Stimulated activated CD4-positive, alpha-beta T cell treated with anti-CD3 and anti-CD28 coated beads, TNF-alpha, amount 100 ng/mL, for 4 hours (primary cell): ENCODE measurements at places on chromosomes 4 and X.

GRCh38 chr4:171650543-171650942 lies 162.7 kb upstream of the GALNTL6 start:
- no peak for DNase-seq

GRCh38 chr4:128917781-128918180 lies 108.3 kb downstream of the JADE1 start:
- no peak for DNase-seq

DNA sequence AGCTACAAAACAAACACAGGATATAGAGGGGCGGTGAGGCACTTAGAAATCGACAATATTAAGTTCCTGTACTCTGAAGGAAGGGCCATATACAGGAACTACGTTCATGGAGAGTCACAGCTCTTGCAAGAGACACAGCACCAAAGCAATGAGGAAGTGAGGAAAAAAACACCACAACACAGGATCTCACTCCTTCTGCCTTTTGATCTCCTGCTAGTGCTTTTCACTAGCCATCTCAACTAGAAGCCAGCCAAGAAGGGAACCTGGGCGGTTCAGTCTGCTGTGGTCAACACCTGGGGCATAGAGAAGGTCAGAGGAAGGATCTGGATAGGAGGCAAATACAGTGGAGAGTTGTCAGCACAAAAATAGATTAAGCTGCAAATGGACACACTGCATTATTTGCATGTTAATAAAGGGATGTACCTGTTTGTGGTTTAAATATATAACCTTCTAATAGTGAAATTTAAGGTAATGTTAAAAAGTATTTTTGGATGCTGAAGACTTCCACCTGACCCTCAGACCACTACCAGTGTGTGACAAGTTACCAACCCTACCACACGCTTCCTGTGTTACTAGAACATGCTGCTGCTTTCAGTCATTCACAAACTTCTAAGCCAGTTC lies 104.6 kb downstream of the DTHD1 start:
- no peak for DNase-seq

DNA sequence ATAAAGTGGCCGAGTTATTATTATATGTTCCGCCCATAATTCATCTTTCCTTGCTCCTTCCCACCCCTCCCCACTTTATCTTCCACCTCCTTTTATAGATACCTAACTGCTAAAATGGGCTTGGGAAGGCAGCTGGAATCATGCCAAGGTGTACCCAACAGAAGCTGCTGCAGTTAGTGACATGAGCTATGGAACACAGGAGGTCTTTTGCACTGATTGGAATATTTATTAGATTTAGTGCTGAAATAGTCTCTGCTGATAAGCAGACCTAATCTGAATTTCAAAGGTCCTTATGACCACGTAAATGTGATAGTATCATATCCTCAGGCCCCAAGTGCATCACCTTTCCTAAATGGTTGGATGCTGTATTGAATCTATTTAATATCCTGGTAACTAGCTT lies 64.9 kb downstream of the HMGB2 start:
- no peak for DNase-seq

DNA sequence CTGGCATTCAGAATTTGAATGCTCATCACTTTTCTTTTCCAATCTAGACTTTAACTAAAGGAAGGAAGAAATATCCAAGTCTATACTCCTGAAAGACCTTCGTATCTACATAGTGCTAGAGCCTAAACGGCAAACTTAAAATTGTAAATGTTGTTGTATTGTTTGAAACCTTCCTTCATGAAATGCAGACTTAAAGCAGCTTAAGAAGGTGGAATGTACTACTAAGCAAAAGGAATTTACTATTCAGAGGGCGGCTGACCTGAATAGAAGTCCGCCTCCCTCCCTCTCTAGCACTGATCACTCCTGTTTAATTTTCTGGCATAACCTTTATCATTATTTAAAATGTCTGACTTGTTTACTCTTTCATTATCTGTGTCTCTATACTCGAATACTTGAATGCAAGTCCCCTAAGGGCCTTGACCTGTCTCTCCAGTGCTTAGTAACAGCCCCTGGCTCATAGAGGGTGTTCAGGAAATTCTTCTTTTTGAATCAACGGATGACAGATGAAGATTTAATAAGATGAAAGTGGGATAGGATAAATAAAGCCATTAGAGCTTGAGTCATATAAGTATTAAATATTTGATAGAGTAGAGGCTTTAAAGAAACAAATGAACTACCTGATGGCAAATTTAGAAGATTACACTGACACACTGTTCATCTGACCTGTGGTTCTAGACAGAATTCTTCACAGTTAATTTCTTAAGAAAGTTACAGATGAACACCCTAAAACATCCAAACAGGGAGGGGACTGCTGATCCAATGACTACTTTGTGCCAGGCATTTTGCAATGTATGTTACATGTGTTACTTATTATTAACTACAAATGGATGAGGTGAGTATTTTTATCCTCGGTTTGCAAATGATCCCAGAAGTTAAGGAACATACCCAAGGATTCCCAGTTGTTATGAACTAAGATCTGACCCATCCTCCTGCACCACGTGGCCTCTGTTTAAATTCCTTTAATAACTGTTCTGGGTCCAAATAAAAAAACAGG lies 20.2 kb upstream of the RBPJ start:
- no peak for DNase-seq

GRCh38 chr4:94802091-94802490 lies 44.3 kb downstream of the BMPR1B start:
- no peak for DNase-seq

- no peak for DNase-seq
Measured at GRCh38 chr4:17013382-17014006, 115.0 kb upstream of the LDB2 start.

DNA sequence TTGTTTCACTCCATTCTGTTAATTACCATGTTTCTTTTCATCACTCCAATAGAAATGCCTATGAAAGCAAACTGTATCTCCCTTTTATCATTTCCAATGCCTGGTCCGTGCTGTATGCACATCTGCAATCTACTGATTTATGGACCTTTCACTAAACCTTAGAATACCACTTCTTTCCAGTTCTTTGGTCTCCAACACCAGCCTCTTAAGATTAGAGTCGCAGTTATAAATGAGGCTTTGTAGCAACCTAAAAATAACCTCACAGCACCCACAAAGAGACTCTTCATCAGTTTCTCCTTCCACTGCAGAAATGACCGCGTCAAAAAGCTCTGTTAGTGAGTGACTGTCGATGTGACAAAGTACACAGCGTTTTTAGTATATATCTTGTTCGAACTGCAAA lies 282.6 kb downstream of the ADGRA3 start:
- no peak for DNase-seq

DNA sequence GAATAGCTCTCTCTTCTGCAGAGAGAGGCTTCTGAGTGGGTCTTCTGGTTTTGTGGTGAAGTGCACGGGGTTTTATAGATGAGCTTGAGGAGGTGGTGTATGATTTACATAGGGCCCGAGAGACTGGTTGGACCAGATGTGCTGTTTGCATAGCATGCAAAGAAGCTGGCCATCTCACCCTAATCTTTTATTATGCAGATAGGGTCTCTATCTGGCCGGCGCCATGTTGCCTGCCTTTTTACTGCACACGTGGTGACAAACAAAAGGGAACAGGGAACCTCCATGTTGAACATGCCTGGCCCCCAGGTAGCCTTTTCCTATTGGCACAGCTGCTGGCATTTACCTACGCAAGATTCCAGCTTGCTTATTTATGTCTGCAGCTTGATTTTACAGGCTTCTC lies 473.3 kb upstream of the FAM47C start:
- DNase-seq = no peak

GRCh38 chr4:165537028-165537648 lies 158.3 kb downstream of the CPE start:
- no peak for DNase-seq

DNA sequence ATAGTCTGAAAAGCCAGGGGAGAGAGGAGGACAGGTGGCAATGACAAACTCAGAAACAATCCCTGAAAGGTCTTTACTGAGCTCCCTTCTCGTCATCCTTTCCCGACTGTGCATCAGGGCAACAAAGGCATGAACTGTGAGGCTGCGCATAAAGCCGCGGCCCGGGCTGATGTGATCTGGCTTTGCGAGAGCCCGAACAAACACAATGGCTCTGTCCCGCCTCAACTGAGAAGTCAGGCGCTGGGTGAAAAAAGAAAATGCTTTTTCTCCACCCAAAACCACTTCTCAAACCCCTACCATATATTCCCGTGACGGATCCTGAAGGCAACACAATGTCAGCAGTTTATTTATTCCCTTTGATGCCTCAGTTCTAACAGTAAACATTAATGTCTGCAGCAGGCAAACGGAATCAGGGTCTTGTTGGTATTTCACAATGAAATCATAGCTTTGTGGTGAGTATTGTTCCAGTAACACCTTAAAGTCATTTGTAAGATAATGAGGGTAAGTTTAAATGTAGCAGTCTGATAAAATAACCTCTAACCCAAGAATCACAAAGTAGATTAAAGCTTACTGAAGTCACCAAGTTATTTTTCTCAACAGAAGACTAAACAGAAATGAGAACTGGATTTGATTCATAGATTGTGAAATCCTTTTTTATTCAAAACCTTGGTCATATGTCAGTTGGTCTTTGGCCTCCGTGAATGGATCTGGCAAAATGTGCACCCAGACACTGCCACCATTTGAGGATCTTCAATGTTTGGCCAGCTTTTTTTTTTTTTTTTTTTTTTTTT lies 67.4 kb downstream of the APBB2 start:
- DNase-seq = no peak

- DNase-seq = no peak
Measured at GRCh38 chrX:100479329-100479728, 69.3 kb upstream of the PCDH19 start.

GRCh38 chrX:15358533-15358932 lies 23.2 kb upstream of the PIGA start:
- no peak for DNase-seq

DNA sequence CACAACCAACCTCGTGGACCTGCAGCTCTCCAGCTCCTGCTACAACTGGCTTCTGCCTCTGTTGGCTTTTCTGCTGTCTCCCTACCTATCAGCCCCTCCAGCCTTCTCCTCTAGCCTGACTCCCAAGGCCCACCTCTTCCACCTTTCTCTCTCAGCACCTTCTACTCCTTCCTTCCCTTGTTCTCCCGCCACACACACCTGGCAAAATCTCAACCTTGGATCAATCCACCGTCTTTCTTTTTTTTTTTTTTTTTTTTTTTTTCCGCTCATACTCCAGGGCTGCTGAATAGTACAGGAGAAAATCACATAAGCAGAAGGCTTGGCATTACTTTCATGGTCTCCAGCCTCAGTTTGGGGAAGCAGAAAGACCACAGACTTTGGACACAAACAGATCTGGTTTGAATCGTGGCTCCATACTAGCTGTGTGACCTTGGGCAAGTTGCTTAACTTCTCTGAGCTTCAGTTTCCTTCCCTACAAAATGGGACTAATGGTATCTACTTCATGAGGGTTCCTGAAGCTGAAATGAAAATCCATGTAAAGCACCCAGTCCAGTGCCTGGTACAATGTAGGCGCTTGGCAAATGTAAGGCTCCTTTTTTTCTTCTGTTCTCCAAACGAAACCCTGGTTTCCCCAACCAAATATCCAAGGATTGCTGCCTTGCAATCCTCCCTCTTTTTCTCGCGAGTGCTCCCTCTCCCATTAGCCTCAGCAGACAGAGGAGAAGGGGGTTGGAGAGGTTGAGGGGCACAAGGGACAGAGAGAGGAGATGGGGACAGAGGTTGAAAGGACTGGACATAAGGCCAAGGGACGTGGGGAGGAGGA lies 1.7 kb downstream of the FGD1 start:
- DNase-seq = no peak

- DNase-seq = no peak
Measured at GRCh38 chr4:20698382-20698781, 1.9 kb upstream of the PACRGL start.

GRCh38 chr4:177667687-177668086 lies 225.4 kb upstream of the AGA start:
- no peak for DNase-seq

- no peak for DNase-seq
Measured at GRCh38 chr4:127103681-127104115, 529.1 kb upstream of the INTU start.

- no peak for DNase-seq
Measured at GRCh38 chr4:26854701-26855100, 5.9 kb upstream of the STIM2 start.

DNA sequence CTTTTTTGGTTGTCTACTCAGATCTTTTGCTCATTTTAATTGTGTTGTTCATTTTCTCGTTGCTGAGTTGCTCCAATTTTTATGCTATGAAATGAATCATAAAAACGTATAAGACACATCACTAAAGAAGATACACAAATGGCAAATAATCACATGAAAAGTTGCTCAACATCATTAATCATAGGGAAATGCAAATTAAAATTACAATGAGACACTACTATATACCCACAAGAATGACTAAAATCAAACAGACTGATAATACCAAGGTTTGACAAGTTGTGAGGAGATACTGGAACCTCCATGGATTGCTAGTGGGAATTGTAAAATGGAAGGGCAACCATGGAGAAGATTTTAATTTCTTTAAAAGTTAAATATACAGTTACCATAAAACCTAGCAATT lies 17.0 kb downstream of the GSTCD start:
- no peak for DNase-seq

- no peak for DNase-seq
Measured at GRCh38 chr4:152708796-152709195, 29.0 kb upstream of the TMEM154 start.

- DNase-seq = no peak
Measured at GRCh38 chr4:88419874-88420273, 37.0 kb upstream of the HERC5 start.

DNA sequence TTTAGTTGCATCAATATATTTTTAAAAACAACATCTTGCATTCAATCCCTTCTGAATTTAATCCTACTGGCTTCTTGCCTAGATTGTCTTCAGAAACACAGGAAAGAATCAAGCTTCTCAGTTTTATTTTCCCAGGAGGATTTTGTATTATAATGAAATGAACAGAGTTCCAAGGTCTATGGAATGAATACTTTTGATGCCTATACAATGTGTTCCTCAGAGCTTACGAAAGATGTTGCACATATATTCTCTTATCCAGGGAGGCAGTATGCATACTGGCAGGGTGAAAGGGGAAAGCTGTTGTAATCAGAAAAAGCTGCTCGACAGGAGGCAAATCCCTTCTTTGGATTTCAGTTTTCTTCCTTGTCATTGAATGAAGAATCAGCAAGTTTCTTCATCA lies 8.8 kb downstream of the TMPRSS11D start:
- no peak for DNase-seq

DNA sequence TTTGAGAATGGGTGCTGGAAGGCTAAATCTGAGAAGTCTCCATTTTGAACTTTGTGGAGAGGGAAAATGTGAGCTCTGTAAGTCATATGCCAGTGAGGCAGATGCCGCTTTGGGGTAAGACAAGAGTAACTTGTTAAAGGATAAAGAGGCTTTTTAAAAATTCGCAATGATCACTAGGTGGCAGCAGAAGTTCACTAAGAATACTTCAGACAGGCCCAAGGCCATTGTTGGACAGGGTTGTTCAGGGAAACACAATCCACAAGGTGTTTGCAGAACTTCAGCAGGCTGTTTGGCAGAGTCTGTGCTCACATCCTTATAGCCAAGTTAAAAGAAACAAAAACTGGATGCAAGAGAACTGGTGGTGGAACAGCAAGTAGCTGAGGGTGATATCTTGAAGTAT lies 13.7 kb upstream of the PIGA start:
- no peak for DNase-seq
